Activated CD4-positive, CD25-positive, alpha-beta regulatory T cell treated with anti-CD3 and anti-CD28 coated beads, Interleukin-2, amount 50 U/mL, for 72 hours (primary cell): ENCODE measurements at places on chromosomes 6 and 20.

DNA sequence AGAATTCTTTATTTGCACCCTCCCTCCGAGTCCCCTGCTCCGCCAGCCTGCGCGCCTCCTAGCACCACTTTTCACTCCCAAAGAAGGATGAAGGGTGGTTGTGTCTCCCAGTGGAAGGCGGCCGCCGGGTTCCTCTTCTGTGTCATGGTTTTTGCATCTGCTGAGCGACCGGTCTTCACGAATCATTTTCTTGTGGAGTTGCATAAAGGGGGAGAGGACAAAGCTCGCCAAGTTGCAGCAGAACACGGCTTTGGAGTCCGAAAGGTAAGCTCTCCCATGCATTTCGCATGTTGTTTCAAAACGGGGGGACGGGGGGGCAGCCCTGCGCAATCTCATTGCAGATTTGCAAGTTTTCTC lies 357 bp downstream of the PCSK2 start:
- DNase-seq = no peak

DNA sequence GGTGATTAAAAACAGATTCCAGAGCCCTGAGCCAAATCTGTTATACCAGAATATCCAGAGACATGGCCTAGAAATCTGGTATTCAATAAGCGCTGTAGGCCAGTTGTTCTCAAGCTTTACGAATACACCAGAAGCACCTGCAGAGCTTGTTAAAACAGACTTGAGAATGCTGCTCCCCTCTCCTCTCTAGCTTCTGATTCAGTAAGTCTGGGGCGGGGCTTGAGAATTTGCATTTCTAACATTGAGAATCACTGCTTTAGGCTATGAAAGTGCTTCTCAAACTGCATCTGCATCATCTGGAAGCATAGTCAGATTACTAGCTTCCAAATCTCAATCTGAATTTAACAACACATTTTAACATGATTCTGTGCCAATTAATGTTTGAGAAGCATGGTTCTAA lies 20.5 kb upstream of the MAN1A1 start:
- DNase-seq = no peak

DNA sequence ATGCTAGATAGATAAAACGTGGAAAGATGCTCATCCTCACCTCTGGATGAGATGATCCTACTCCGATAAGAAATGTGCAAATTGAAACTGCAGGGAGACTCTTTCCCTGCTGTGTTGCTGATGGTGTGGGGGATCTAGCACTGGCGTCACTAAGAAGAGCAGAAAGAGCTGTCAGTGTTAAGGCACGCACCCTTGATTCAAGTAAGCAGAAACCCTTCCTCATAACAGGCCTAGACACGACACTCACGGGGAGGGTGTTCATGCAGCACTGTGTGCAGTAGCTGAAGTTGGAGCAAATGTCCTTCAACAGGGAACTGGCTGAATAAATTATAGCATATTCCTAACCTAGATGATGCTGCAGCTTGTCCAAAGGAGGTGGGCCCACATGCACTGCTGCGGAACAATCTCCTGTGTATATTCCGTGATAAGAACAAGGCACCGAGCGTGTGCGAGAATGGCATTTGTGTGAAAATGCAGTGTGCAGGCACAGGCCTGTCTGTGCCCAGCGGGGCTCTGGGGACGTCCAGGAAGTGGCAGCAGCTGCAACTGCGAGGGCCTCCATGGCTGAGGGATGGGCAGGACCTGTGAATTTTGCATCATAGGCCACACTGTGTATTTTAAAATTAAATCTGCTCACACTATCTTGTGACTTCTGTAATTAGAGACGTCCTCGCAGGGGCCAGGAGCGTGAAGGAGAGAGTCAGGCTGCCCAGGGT lies 64.0 kb downstream of the TCP11 start:
- DNase-seq = no peak

DNA sequence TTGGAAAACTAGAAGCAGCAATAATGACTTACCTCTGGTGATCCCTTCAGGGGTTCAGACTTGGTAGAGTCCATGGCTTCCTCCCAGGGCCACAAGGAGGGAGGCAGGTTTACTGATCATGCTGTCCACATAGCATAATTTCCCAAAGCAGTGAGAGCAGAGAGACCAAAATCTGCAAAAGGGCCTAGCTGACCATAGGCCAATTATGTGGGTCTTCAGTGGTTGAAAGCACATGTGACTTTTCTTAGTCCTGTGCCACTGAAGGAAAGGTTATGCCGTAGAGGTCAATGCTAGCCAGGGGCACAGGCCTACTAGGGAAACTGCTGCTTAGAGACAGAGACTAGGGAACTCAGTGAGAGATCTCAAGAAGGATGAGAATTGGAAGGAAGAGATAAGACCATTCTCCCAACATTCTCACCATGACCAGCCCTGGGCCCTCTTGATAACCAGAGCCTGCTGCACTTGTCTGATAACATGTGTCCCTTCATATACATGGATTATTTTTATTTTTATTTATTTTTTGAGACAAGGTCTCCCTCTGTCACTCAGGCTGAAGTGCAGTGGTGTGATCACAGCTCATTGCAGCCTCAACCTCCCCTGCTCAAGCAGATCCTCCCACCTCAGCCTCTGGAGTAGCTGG lies 2.0 kb upstream of the GTPBP2 start:
- DNase-seq = no peak

- DNase-seq = no peak
These were observed 366.5 kb downstream of the ESR1 start for GRCh38 chr6:152173957-152174356.

DNA sequence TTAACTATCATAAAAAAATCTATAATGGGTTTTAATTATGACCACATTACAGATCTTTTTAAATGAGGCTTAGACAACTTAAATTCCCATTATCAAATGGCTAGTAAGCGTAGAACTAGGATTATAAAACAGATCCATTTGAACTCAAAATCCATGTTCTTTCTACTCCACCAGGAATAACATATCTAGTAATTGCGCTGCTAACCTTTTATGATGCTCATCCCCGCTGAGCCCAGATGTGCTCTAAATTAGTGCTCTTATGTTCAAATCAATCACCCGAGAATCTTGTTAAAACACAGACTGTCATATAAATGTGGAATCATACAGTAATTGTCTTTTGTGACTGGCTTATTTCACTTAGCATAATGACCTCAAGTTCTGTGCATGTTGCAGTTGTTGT lies 903.1 kb downstream of the PHF3 start:
- DNase-seq = no peak

- no peak for DNase-seq
These were observed 30.5 kb upstream of the SMIM8 start for GRCh38 chr6:87291883-87292282.

GRCh38 chr6:118565311-118565960 lies 17.3 kb downstream of the PLN start:
- DNase-seq = no peak

GRCh38 chr6:7727946-7728854 lies 2.3 kb downstream of the BMP6 start:
- no peak for DNase-seq

- no peak for DNase-seq
These were observed 243.8 kb downstream of the PLCB1 start for GRCh38 chr20:8375898-8376297.

DNA sequence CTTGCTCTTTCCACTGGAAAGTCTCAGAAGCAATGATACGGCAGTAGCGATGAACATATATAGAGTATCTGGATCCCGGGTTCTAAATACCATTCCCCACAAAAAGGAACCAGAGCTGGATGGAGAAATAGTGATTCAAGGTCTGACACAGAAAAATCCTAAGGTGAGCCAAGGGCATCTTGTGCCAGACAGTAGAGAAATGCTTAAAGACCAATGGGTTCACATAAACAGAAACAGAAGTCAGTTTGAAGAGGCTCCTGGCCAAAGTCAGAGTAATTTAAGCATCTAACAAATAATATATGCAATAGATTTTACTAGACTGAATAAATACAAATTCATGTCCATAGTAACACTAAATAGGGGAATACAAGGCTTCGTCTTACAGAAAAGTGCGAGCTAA lies 54.7 kb downstream of the RGS17 start:
- DNase-seq = no peak

- DNase-seq = no peak
These were observed 8.8 kb upstream of the FAM8A1 start for GRCh38 chr6:17591287-17591686.

DNA sequence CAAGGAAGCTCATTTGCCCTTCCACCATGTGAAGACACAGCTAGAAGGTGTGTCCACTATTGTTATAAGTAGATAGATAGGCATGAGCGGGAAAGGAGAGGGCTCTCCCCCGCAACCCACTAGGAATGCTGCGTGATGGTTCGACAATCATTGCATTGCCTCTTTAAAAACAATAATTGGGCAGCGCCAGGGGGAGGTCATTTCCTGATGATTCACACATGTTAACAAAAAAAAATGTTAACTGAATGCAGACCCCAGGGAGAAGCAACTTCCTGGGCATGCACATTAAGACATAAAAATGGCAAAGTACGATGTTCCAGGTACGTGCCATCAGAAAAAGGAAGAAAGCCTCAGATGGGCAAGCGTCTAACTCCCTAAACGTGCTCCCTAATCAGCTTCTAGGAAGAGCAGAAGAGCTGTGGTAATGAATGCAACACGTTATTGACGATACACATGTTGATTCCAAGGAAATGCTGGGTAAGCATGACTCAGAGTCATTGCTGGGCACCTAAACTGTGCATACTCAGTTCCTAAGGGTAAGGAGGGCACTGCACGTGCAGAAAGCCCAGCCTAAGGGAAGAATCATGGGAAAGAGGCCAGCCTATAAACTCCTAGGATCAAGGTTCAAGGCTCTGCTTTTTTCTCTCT lies 113.7 kb downstream of the FAM217A start:
- no peak for DNase-seq

- no peak for DNase-seq
These were observed 171.9 kb downstream of the JARID2 start for GRCh38 chr6:15417811-15418210.
